Cardiac atrium fibroblast (primary cell): ENCODE measurements at places on chromosomes 12 and 14. TPM values are rescaled to one million over a fixed set of nuclear protein-coding genes. Genes with fewer than 3 reads are reported as not detected.

Gene ZNF410
- 40.3 and 42.6 TPM in 2 replicates for total RNA-seq

Gene KRT73
- total RNA-seq = not detected in 2 replicates

Gene CLEC4D
- total RNA-seq = not detected in 2 replicates

Gene RNF212B
- total RNA-seq = not detected in 2 replicates

Gene FAM222A
- total RNA-seq = 0.72 and 1.5 TPM in 2 replicates

Gene TTC6
- not detected in 2 replicates for total RNA-seq

Gene OR6C2
- total RNA-seq = not detected in 2 replicates

Gene PAH
- total RNA-seq = not detected in 2 replicates

Gene RNFT2
- 0.36 and 3.7 TPM in 2 replicates for total RNA-seq

Gene AP5M1
- 17.1 and 23.8 TPM in 2 replicates for total RNA-seq

Gene PIANP
- not detected in 2 replicates for total RNA-seq

Gene DAO
- not detected in 2 replicates for total RNA-seq

Gene NINJ2
- total RNA-seq = 0.49 TPM in 1 of 2 replicates, not detected in the other

Gene LMNTD1
- 1.8 TPM in 1 of 2 replicates, not detected in the other for total RNA-seq

Gene STAB2
- total RNA-seq = not detected in 2 replicates

Gene PPP4R4
- total RNA-seq = not detected in 2 replicates

Gene CDH24
- total RNA-seq = 3.2 and 4.1 TPM in 2 replicates

Gene SLC8A3
- total RNA-seq = under 0.01 and 0.18 TPM in 2 replicates

Gene CIT
- total RNA-seq = 2.0 and 7.0 TPM in 2 replicates

Gene FOXN3
- 35.4 and 44.4 TPM in 2 replicates for total RNA-seq

Gene SIX4
- total RNA-seq = 2.2 and 3.9 TPM in 2 replicates

Gene IGFBP6
- total RNA-seq = 275 and 379 TPM in 2 replicates

Gene NEMF
- 15.2 and 30.0 TPM in 2 replicates for total RNA-seq

Gene KRT71
- total RNA-seq = not detected in 2 replicates

Gene BATF
- not detected in 2 replicates for total RNA-seq
